ENCODE measurements at places on chromosomes 4 and X.

GRCh38 chr4:121692261-121692660 lies 4.5 kb downstream of the ANXA5 start:
- DNase-seq: peak; percentile 31

GRCh38 chr4:159484864-159485263 lies 382.0 kb downstream of the RAPGEF2 start:
- no peak for DNase-seq

- DNase-seq: no peak
Observed at GRCh38 chr4:2361366-2362265, 56.8 kb downstream of the ZFYVE28 start.

GRCh38 chr4:18247189-18247588 lies 225.6 kb upstream of the LCORL start:
- no peak for DNase-seq

DNA sequence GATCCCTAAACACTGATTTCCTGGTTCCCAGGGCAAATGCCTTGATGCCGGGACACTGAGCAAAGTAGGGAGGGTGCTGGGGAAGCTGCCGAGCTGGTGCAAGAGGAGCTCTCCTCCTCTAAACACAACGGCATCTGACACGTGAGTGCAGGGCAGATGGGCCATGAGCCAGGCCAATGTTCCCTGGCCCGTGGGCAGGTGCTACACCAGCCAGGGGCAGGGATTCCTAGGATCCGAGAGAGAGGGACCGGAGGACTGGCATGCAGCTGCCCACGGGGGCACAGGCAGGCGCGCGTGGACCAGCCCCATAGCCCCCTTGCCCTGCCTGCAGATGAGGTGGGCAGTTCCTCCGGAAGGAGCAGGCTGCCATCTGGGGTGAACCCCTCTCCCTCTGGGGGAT lies 66.8 kb upstream of the AFAP1 start:
- DNase-seq: no peak

DNA sequence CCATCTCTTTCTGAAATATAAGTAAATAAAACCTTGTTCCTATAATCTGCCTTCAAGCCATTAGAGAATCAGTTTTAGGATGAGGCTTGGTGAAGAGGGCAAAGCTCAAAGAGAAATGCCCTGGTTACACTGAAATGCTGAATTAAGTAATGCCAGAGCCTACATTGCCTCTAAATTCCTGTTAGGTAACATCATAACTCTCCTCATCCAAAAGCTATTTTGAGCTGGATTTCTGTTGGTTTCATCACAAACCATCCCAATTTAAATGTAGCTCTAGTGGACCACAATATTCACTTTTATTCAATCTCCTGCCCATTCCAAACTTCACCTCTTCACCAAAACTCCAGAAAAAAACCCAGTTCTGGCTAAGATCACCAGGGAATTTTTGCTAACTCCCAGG lies 1319.7 kb upstream of the TENM3 start:
- peak; percentile 56 for DNase-seq

GRCh38 chr4:188780028-188780427 lies 640.8 kb downstream of the TRIML1 start:
- no peak for DNase-seq

DNA sequence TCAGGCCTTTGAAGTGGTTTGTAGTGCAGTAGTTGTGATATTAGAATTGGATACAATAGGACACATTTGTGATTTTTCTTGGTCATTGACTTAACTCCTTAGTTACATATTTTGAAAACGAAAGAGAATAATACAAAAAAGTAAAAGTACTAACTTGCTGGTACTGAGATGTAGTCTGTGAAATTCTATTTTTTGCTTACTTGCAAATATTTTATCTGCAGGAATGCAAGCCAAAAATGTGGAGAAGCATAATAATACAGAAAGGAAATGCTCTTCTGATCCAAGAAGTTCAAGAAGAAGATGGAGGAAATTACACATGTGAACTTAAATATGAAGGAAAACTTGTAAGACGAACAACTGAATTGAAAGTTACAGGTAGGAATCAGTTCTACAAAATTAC lies 46.7 kb upstream of the TEX13A start:
- DNase-seq: no peak

DNA sequence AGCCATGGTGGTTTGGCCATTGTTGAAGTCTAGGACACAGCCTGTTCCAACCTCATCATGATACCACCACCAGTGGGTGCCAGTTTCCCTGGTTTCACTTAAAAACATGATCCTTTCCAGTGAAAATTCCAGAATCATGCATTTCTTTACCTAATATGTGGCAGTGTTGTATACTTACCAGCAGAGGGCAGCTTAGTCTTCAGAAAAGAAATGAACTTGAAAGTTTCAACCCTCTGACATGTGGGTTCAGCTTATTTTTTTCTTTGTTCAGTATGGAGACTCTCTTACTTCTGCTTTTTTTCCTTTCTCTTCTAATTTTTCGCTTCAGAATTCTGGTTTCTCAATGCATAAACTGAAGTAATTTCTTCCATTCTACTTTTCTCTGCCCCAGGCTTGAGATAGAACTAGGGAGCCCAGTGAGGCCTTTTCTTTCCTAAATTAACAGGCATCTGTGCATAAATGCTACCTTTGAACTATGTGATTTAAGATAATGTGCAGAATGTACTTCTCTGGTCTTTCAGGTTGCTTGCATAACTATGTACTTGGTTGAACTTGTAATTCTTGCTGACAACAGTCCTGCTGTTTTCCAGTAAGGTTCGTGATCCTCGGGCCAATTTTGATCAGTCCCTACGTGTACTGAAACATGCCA lies 10.7 kb downstream of the LIAS start:
- DNase-seq: peak; percentile 85

GRCh38 chr4:20680736-20681135 lies 19.5 kb upstream of the PACRGL start:
- no peak for DNase-seq

DNA sequence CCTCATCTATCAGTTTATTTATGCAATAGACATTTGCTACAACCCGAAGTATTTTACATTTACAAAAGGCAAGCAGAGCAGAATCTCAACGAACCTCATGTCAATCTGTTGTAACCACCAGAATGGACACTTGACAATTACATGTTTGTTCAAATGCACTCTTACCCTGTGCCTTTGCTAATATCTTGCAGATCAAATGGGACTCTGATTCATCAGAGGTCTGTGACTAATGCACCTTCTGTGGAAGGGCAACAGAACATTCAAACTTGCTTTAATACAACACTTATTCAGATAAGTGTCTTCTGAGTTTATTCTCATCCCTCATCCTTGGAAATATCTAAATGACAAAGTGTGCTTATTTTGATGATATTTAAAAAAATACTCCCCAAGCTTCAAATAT lies 644.7 kb upstream of the PCDH10 start:
- no peak for DNase-seq

DNA sequence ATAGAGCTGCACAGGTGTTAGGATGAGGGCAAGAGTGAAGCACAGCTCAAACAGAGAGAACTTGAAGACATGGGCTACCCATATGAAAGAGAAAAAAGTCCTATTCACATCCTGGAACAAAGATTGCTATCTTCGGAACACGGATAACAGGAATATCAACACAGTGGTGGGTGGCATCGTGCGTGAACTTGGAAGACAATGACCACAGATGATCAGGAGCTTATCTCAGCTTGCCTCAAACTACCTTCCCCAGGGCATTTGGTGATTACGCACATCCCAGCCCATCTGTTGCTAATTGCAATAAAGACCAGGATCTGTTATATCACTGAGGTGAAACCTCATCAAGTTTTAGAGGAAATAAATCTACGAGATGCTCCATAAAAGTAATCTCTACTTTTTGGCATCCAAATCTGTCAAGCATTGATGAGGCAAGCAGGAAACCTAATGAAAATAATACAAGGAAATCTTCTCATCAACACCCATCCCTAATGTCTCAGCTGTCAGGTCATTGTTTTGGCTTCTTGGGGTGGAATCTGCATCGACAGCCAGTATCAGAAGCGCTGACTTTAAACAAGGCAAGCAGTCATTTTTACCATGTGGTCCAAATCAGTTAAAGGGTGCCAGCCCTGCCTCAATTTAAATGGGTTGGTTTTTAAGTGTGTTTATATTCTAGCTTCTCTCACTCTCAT lies 188.2 kb downstream of the SPCS3 start:
- DNase-seq: no peak

- DNase-seq: peak; percentile 10
Observed at GRCh38 chr4:106422766-106423165, 54.2 kb upstream of the GIMD1 start.

- DNase-seq: peak; percentile 72
Observed at GRCh38 chr4:139988863-139989765, 164.9 kb downstream of the MAML3 start.

DNA sequence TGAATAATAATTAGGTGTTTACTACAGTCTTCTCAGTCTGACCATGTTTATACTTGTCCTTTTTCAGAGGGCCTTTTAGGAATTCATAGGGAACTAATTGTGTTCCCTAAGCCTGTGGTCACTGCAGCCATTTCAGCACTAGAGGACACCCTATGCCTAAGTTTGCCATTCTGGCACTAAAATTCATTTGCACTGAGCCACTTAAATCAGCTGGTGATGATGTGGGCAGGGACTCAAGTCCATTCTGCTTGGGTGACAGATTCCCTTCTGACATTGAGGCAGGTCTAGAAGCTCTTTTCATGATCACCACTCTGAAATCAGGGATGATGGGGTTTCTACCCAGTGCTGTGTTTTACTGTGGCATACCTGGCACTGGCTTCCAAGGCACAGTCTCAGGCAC lies 1178.9 kb upstream of the DIAPH2 start:
- DNase-seq: peak; percentile 1

DNA sequence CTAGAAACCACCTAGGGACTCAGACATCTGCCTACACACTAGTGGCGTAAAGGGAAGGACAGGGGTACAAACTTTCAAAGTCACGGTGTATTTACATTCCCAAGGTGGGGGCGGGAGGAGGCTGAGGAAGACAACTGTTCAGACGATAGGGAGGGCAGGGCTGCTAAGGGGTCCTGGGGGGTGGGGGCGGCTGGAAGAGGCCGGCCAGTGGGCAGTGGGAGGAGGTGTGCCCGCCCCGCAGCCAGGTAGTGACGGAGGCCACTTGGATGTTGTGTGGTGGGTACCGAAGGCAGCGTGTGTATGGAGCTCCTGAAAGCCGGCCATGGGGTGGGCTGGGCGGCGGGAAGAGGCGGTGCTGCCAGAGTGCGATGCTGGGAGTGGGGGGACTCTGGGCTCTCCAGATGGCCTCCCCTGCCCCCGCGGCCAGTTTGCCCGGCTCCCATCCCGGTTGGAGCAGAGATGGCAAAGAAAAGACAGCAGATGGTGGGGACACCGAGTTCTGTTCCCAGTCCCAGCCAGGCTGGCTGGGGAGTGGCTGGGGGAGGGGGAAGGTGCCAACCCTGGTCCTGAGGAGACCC lies 24.2 kb downstream of the L1CAM start:
- DNase-seq: no peak

- DNase-seq: no peak
Observed at GRCh38 chr4:169110633-169111032, 100.6 kb upstream of the CBR4 start.

GRCh38 chrX:147738265-147738664 lies 173.5 kb upstream of the FMR1 start:
- DNase-seq: no peak

DNA sequence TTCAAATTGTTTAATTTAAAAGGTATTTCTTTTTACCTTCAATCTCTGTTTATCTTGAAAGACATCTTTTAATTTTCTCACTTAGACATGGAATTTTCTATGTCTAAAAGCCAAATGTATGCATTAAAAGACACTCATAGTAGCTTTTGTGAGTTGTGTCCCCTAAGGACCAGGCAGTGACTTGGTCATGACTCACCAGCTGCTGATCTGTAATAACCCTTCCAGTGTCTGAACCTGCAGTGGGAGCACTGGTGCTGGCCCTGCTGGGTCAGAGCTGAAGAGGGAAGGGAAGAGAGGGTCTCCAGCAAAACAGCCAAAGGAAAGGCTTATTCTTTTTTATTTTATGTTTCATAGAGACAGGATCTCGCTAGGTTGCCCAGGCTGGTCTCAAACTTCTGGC lies 31.1 kb upstream of the SH3D19 start:
- DNase-seq: no peak

GRCh38 chr4:85929961-85930665 lies 429.7 kb downstream of the MAPK10 start:
- no peak for DNase-seq

DNA sequence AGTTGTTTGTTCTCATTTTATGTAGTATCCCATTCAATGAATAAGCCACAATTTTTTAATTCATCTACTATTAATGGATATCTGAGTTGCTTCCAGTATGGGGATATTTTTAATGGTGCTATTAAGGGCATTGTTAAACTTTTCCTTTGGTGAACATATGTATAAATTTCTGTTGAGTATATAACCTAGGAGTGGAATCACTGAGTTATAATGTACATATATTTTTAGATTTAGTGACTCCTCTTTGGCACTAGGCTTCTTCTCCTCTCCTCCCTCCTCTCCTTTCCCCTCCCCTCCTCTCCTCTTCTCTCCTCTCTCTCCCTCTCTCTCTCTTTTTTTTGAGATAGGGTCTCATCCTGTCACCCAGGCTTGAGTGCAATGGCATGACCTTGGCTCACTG lies 26.4 kb downstream of the RBM47 start:
- no peak for DNase-seq

DNA sequence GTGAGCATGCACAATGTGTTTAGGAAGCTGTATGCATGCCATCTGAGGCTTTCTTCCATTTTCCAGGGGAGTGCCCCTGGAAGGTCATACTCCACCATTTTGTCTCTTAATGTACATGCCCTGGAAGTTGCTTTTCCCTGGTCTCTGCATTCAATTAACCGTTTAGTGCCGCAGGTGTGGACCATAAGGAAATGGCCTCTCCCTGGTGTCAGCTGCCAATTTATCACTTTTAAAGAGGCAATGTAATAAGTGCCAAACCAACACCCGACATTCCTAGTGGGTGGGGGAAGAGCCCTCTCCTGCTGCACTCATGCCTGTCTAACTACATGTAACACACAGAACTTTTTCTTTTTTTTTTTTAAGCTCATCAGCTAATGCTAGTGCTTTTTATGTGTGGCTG lies 7.1 kb upstream of the BST1 start:
- DNase-seq: no peak

- no peak for DNase-seq
Observed at GRCh38 chr4:113157086-113157857, 107.8 kb downstream of the ANK2 start.

GRCh38 chrX:19990151-19990555 lies 708 bp downstream of the BCLAF3 start:
- no peak for DNase-seq

DNA sequence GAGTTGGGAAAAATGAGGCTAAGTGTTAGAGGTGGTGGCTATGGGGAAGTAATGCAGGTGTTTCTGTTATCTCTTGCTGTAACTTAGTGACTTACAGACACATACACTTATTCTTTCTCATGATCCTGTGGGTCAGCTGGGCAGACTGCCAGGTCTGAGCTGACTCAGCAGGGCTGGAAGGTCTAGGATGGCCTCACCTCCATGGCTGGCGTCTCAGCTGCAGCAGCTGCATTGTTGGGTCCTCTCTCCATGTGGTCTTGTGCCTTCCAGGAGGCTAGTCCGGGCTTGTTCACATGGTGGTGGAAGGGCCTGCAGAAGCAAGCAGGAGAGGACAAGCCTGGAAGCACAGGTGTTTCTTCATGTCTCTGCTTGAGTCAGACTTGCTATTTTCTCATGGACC lies 172.7 kb downstream of the NHS start:
- peak; percentile 56 for DNase-seq

Data from fibroblast of gingiva (primary cell).